ENCODE measurements at places on chromosomes 13 and 19.

GRCh38 chr13:60689571-60689970, 292.6 kb downstream of the TDRD3 start:
- no peak for DNase-seq

- DNase-seq: no peak
Measured at GRCh38 chr13:72255908-72256307, 388.9 kb upstream of the DACH1 start.

DNA sequence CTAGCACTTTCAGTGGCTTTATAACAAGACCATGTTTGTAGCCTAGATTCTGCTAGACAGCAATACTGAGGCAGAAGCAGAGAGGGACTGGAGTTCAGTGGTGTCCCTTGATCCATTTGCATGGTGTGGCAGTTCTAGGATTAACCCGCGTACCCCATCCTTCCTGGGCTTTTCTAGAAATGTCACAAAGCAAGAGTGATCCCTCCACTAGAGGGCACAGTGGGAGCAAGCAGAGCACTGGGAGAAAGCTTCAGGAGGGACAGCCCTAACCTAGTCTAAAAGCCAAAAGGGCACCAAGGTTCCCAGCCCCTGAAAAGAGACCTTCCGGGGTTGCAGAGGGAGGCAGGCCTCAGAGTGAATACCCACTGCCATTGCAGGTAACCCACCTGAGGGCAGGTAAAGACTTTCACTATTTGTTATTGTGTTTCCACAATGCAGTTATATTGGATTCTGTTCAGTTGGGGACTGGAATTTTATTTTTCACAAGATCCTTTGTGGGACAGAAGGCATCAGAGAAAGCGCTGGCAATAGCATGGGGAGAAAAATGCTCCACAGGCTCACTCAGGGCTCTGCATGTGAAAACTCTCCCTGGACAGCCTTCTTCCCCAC, 170.6 kb downstream of the FLT1 start:
- peak; percentile 27 for DNase-seq

DNA sequence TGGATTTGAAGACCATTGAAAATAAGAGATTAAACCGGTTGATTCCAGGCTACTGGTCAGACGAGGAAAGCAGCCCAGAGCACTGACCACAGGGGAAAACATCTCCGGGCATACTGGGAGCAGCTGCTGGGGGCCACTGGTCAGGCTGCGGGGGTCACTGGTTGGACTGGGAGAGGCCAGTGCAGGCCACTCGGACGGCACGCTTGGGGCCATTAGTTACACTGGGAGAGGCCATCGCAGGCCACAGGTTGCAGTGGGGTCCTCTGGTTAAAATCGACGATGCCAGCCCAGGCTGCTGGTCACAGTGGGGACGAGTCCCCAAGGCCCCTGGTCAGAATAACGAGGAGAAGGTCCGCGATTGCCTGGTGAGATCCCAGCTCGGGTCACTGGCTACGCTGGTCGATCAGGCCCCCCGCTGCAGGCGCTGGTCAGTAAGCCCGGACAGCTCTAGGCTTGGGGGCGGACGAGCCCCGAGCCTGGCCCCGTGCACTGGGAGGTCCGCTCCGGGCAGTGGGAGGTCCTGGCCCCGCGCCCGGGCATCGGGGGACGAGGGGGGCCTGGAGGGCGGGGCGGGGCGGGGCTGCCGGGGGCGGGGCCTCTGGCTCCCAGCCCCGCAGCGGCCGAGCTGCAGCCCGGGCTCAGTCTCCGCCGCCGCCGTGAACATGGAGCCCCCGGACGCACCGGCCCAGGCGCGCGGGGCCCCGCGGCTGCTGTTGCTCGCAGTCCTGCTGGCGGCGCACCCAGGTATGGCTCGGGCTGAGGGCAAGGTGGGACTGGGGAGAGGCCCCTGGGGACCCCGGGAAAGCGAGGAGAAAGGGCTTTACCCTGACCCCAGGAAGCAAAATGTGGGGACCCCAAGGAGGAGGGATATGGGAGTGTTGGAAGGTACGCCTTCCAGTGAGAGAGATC, at the start of gene BCAM:
Gene BCAM (plus strand): TSS at position 641 of the 909 bp plus-strand sequence. CDS start 22 bp downstream, at position 663.
- peak; percentile 4 for DNase-seq

GRCh38 chr13:102944821-102945220, 99.0 kb downstream of the ERCC5 start:
- DNase-seq: no peak

GRCh38 chr13:114065141-114065925, 67.1 kb downstream of the RASA3 start:
- DNase-seq: peak; percentile 75

- no peak for DNase-seq
Measured at GRCh38 chr19:35436477-35437405, 11.3 kb upstream of the FFAR2 start.

GRCh38 chr19:51808333-51808986, 13.5 kb downstream of the FPR3 start:
- DNase-seq: no peak

- DNase-seq: no peak
Measured at GRCh38 chr19:3606174-3606689, 443 bp downstream of the TBXA2R start.

DNA sequence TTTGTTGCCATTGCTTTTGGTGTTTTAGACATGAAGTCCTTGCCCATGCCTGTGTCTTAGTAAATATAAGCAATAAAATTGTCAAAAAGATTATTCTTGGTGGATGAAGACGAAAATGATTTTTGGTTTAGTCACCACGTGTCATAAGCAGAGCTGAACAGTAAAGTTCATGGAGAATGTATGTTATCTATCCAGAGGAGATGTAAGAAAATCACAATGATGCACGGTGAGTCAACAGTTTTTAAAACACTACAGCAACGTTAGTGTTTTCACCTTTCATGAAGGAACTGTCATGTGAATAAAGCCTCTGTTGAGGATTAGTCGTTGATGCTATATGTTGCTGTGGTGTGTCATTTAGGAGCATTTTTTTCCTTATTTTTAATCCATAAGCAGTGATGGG, 137.6 kb downstream of the GPC6 start:
- DNase-seq: no peak

GRCh38 chr13:26225896-26226617, 3.9 kb upstream of the RNF6 start:
- no peak for DNase-seq

DNA sequence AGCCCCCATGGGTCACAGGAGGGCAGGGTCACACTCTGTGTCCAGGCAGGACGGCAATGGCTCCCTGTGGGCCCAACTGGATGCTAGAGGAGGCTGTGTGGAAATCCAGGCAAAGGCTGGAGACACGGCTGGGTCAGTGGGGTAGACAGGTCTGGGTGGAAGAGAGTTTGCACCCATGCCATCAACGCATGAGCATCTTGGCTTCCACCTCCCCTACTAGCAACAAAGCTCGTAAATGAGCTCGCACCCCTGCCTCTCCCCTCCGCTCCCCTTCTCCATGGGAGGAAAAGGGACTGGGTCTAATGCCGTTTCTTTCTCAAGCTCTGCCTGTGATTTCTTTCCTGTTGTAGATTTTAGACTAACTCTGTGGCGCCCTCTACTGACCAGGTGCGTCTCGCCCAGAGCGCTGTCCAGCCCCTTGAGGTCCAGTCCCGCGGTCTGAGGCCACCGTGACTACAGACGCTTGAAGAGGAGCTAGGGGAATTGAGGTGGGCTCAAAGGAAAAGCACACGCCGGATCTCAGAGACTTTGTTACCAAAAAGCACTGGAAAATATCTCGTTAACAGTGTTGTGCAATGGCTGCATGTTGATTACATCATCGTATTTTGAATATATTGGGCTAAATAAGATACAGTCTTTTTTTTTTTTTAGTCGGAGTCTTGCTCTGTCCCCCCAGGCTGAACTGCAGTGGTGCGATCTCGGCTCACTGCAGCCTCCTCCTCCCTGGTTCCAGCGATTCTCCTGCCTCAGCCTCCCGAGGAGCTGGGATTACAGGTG, 50.7 kb upstream of the USP29 start:
- no peak for DNase-seq

DNA sequence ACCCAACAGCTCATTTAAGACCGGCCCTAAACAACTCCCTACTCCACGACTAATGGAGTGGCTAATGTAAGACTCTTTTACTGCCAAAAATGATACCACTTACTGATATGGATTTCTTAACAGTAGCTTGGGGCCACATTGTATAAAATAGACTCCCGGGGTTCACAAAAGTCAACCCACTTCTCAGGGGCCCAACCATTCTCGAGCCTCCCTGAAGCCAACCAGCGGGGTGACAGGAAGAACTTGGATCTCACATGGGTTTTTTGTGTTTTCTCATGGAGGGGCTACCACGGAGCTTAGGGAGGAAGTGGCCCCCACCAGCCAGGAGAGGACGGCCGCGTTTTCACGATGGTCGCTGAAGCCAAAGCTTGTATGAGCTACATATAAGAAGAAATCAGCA, 8.1 kb downstream of the MCF2L start:
- no peak for DNase-seq
